ENCODE measurements at places on chromosomes 6 and 20.

- no peak for DNase-seq
Observed at GRCh38 chr20:57707320-57707719, 2.5 kb downstream of the PMEPA1 start.

- no peak for DNase-seq
Observed at GRCh38 chr6:13308332-13308731, 20.0 kb downstream of the TBC1D7 start.

- DNase-seq = no peak
Observed at GRCh38 chr6:46130666-46131065, 877 bp downstream of the ENPP4 start.

DNA sequence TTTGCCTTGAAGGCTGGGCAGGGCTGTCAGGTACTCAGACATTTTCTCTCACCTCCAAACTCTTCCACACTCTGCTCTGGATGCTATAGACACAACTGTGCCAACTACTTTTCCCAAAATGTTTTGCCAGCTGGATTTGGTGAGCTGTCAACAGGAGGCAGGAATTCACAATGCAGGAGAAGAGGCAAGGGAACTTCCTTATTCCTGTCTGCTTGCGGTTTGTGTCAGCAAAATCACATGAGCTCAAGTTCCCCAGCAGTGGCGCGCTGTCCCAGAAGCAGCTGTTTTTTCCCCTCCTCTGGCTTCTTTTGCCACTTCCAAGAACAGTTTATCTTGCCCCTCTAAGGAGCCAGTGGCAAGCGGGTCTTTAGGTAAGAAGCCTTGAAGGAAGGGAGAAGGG, 608.2 kb downstream of the PRKN start:
- peak; percentile 6 for DNase-seq

DNA sequence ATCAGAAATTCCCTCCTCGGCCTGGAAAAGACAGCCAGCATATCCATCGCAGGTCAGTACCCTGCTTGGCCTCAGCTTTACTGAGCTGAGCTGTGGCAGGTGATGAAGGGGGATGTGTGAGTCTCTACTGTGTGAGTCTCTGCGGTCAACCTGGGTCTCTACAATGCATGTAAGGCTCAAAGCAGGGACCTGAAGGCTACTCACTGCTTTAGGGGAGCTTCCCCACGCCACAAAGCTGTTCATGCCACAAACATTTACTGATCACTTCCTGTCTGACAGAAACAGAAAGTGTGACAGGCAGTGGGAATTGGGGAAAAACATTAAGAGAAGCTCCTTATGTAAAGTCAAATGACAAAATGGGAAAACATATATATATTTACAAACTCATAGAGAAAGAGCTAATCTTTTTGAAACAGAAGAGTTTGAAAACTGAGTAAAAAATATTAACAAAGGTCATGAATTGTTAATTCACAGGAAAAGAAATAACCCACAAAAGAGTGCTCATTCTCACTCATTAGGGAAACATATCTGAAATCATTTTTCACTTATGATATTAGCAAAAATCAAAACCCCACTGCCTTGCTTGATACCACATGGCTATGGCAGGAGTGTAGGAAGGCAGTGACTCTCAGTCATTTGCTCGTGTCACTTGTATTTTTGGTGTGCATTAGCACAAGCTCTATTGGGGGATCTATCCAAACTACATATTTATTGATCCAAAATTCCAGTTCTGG, 5.8 kb downstream of the BTN3A3 start:
- DNase-seq = no peak

- DNase-seq = no peak
Observed at GRCh38 chr20:50360218-50360672, 149.9 kb upstream of the PTPN1 start.

DNA sequence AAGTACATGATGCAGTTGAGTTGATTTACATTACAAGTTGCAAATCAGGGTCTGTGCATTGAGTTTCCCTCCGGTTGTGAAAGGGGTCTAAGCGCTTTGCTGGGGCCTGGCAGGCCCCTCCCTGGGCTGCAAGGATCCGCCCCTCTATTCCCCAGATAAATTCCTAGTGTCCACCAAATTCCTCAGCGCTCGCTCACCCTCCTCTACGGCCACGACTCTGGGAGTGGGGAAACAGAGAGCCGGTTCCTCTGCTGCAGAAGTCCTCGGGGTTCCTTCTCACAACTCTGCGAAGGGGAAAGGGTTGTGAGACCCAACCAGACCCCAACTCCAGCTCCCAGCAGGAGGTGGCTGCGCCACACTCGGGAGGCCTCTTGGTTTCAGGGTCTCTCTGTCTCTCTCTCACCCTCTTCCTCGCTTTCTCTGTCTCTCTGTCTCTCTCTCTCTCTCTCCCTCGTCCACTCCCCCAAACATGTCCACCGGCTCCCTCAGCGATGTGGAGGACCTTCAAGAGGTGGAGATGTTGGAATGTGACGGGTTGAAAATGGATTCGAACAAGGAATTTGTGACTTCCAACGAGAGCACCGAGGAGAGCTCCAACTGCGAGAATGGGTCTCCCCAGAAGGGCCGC, at the start of gene TCF21:
TSS of gene TCF21 (plus strand) at position 185 of the 628 bp plus-strand sequence. CDS start at position 470, 285 bp downstream.
- no peak for DNase-seq

Measured in C1 segment of cervical spinal cord (tissue), 14 donors.